ENCODE measurements at places on chromosomes 6 and 20. TPM values are rescaled to one million over a fixed set of nuclear protein-coding genes. Genes with fewer than 3 reads are reported as not detected.

Gene TAGAP
- 1.1 TPM for total RNA-seq

Gene TNFRSF6B
- total RNA-seq: 13.2 TPM

Gene IL17F
- total RNA-seq: not detected

Gene ZBTB46
- total RNA-seq: 26.1 TPM

Gene TPMT
- 119 TPM for total RNA-seq

Gene ADGRF4
- not detected for total RNA-seq

Gene TMEM200A
- total RNA-seq: 4.1 TPM

Gene FHL5
- total RNA-seq: 10.1 TPM

Gene PROKR2
- not detected for total RNA-seq

Gene ACSS1
- 48.0 TPM for total RNA-seq

Gene KCNG1
- total RNA-seq: not detected

Gene GSTA3
- total RNA-seq: not detected

Gene SLC22A1
- 3.2 TPM for total RNA-seq

Gene LY6G5C
- 7.9 TPM for total RNA-seq

Gene BTNL2
- total RNA-seq: not detected

Gene RAET1E
- total RNA-seq: not detected

Gene REV3L
- 73.5 TPM for total RNA-seq

Gene ZNF311
- 2.0 TPM for total RNA-seq

Gene NOL4L
- 25.2 TPM for total RNA-seq

Gene RBPJL
- not detected for total RNA-seq

Gene MAS1L
- total RNA-seq: not detected

Gene PPDPF
- total RNA-seq: 110 TPM

Gene TTBK1
- total RNA-seq: not detected

Gene CRISP1
- not detected for total RNA-seq

Gene BPIFB4
- not detected for total RNA-seq

Gene RRAGD
- 59.3 TPM for total RNA-seq

Gene CCDC167
- 40.3 TPM for total RNA-seq

Gene ATP5F1E
- total RNA-seq: 27.7 TPM

Gene POU5F1
- not detected for total RNA-seq

Gene HLA-DRA
- 89.9 TPM for total RNA-seq

Gene SMPDL3A
- 13.3 TPM for total RNA-seq

Gene PTPRA
- 73.4 TPM for total RNA-seq

Gene THBD
- 73.9 TPM for total RNA-seq

Gene TGM3
- not detected for total RNA-seq

Gene PHACTR3
- not detected for total RNA-seq

Gene FAM83C
- not detected for total RNA-seq

Gene MYLK4
- total RNA-seq: 0.94 TPM

Gene OOEP
- total RNA-seq: not detected

Gene LTV1
- total RNA-seq: 14.1 TPM

Gene LCA5
- total RNA-seq: 14.9 TPM

Gene TMC2
- not detected for total RNA-seq

Gene GPX5
- not detected for total RNA-seq

Gene PERP
- total RNA-seq: 47.8 TPM

Gene GPR6
- total RNA-seq: not detected

Gene SLC17A3
- total RNA-seq: not detected

Gene ULBP3
- total RNA-seq: 2.4 TPM

Gene RRBP1
- total RNA-seq: 204 TPM

Gene RBBP8NL
- total RNA-seq: 1.1 TPM

Gene PDYN
- total RNA-seq: not detected

Gene PARD6B
- 17.5 TPM for total RNA-seq

Gene CD93
- 13.6 TPM for total RNA-seq

All from thyroid gland (tissue), 4 donors.